ENCODE measurements at places on chromosomes 11 and 22.

GRCh38 chr11:66475349-66476172 is 4.7 kb upstream of the DPP3 start:
- DNase-seq: no peak

DNA sequence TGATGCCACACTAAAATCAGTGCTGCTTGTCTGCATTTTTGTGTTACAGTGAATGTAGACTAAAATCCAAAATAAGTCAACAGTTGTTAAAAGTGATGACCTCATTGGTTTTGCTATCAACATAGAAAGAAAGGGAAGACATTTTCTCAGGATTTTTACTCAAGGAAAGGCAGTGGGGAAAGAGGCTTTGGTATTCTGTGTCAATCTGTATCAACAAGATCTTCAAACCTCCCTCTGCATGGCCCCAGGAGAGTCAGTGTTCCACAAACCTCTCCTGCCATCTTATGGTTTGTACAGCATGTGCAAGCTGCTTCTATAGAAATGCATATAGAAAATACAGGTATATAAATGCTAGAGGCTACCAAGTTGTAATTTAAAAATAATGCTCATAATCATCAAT is 13.8 kb upstream of the OR51M1 start:
- no peak for DNase-seq

DNA sequence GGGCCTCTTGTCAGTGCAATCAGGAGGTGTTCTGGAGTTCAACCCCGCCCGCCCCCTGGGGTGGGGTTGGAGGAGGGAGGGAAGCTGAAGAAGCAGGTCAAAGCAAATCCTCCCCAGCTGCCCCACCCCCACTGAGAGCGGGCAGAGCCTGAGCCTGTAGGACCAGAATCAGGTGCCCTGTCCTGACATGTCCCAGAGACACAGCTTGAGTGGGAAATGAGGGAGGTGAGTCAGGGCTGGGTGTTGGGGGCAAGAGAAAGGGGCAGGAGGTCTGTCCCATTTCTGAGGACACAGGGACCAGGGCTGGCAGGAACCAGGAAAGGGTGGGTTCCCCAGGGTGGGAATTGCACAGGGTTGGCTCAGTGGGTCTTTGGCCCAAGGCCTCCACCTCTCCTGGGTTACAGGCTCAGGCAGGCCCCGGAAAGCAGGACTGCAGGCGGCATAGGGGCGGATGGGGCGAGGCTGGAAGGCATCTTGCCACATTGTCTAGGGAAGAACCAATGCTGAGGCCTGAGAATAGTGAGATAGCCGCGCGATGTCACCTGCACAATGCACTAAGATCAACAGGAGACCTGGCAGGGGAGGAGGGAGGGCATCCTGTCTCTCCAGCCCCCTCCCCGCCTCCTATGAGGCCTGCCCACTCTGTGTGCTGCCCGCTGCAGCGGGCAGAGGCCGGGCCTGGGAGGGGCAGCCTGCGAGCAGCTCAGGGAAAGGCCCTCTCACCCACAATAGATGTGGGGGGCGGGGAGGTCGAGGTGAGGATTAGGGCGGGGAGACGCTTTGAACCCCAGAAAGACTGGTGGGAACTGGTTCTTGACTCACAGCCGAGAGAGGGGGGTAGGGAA is 32.4 kb downstream of the NECTIN1 start:
- peak; percentile 54 for DNase-seq

DNA sequence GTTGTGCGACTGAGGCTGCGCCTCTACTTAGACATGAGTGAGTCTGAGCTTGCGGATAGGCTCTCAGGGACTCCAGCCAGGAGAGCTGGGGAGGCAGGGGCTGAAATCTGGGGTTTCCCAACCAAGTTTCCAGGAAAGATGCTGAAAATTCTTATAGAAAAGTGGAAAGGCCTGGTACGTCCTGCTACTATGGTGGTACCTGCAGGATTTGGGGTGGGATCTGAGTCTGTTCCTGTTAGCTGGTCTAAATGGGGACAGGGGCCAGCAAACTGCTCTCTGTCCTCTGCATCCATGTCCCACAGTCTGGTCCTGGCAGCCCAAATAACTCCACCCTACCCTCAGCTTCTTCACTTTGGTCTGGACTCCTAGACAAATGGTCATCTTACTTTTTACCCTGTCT is 86.9 kb downstream of the INSC start:
- DNase-seq: no peak

- DNase-seq: no peak
Observed at GRCh38 chr22:28480000-28480715, 199.5 kb downstream of the TTC28 start.

- DNase-seq: no peak
Observed at GRCh38 chr22:30582788-30583545, 8.5 kb upstream of the GAL3ST1 start.

DNA sequence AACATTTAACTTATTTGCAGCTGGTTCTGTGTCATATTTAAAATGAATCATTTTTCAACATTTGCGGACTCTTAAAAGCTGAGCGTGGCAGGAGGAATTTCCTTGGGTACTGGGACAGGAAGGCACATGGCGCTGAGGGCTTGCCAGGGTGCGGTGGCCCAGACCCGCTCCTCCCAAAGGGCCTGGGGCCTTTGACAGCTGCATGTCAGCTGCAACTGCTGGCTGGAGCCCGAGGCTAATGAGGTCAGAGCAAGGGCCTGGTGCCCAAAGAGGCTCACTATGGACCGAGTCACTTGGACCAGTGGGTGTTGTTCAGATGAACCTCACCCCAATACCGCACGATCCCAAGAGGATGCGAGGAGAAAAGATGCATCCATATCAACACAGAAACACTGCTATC is 326.9 kb downstream of the CTTN start:
- no peak for DNase-seq

GRCh38 chr11:44788536-44789261 is 61.9 kb downstream of the TSPAN18 start:
- no peak for DNase-seq

GRCh38 chr11:12199231-12199948 is 89.0 kb downstream of the MICAL2 start:
- no peak for DNase-seq

- no peak for DNase-seq
Observed at GRCh38 chr22:33476716-33477115, 418.5 kb upstream of the SYN3 start.

DNA sequence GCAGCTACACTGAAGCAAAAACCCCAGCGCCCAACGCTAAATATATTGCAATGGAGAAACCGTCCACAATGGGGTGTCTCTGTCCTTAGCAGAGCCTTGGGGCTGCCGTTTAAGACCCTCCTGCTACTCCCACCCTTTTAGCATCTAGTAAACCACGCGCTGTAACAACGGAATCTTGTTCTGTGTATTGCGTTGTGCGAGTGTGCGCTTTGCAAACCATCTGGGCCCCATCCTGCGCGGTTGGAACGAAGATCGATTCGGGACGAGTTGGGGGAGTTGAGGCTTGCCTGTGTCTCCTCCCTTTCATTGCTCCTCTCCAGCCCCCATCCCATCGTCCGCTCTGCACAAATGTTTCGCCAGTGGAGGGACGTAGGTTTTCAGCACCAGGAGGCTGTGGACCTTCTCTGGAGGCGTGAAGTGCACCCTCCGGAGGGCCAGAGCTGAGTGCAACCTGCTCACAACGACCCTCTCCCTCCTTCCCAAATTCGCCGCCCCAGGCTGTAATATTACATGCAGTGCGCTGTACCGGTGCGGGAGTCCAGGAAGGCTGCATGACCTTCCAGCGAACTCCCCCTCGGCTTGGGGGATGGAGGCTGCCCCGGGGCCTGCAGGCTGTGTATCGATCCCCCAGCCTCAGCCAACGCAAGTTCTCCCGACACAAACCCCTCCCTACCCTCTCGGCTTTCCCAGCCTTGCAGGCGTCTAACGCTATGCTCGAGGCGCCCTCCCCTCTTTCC is 1.6 kb upstream of the KMT2A start:
- DNase-seq: no peak

DNA sequence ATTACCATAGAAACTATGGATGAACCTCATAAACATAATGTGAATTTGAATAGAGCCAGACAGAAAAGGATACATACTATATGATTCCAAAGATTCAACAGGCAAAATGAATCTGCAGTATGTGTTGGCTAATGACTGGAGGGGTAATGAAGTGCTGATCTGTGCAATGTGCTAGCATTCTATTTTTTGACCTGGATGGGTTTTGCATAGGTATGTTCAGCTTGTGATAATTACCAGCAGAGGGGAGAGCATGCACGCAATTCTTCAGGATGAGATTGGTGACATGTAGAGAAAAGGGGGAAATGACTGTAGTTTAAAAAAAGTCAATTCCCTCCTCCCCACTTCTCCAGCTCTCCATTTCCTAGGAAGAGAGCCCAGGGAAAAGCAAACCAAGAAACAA is 618 bp upstream of the CCDC81 start:
- DNase-seq: no peak

DNA sequence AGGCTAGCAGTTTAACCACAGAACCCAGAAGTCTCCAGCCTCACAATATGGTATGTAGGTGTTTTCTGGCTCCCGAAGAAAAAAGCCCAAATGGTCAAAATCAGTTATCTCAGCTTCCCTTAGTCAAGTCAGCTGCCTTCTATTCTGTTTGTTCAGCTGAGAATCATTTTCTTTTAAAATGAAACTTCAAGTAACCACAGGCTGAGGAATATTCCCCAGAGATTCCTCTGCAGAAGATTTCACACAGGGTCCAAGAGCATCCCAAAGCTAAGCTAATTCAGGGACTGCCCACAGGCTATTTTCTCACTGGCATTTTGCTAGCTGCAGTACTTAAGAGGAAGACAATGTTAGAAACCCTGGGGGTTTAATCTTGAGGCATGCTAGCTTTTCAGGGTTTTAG is 977.0 kb upstream of the CHORDC1 start:
- no peak for DNase-seq

DNA sequence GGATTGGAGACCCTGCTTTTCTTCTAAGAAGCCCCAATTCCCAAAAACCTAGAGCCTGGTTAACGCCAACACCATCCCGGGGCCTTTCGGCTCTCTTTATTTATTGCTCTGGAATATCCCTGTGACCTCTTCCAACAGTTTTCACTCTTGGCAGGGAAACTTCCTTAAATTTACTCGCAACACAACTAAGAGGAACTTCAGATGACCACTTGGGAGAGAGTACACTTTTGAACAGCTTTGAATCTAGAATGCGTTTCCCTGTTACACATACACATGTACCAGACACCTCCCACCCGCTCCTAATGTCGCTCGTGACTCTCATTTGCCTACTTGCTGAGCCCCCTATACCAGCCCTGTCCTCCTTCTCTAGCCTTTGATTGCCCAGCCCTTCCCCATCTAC is 19.4 kb downstream of the TUBA8 start:
- DNase-seq: no peak

- DNase-seq: no peak
Observed at GRCh38 chr22:47006433-47006832, 244.0 kb downstream of the TBC1D22A start.

- DNase-seq: no peak
Observed at GRCh38 chr22:44429941-44430587, 68.0 kb downstream of the RTL6 start.

DNA sequence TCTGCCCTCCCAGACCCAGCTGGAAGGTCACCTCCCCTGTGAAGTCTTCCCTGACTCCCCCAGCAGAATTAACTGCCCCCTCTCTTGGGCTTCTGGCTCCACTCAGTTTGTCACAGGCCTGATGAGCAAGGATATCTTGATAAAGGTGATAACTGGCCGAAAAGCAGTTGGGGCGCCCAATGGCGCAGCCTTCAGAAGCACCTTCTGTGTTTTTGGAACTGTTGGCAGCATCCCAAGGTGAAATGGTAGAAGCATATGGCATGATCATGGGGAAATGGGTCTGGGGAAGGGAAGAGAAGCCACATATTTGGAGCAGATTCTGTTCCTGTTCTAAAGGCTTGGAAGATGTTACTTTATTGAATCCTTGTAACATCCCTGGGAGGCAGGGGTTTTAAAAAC is 2.8 kb upstream of the TAB1 start:
- DNase-seq: peak; percentile 9

- DNase-seq: no peak
Observed at GRCh38 chr11:2296913-2297622, 4.7 kb downstream of the C11orf21 start.

- DNase-seq: no peak
Observed at GRCh38 chr11:2271077-2271326, 614 bp upstream of the ASCL2 start.

Data from NCI-H524 (cell line).